Activated CD4-positive, CD25-positive, alpha-beta regulatory T cell treated with anti-CD3 and anti-CD28 coated beads, Interleukin-2, amount 50 U/mL, for 16 hours (primary cell): ENCODE measurements at places on chromosomes 1 and 21.
A peak's percentile ranks its signal among the peaks of the same experiment; 100 is the strongest.

GRCh38 chr1:245991266-245991665 is 515.8 kb downstream of the SMYD3 start:
- DNase-seq = no peak

- no peak for DNase-seq
These were observed 111.2 kb downstream of the LIPI start for GRCh38 chr21:14099570-14099969.

- no peak for DNase-seq
These were observed 9.7 kb upstream of the COL8A2 start for GRCh38 chr1:36134505-36135329.

DNA sequence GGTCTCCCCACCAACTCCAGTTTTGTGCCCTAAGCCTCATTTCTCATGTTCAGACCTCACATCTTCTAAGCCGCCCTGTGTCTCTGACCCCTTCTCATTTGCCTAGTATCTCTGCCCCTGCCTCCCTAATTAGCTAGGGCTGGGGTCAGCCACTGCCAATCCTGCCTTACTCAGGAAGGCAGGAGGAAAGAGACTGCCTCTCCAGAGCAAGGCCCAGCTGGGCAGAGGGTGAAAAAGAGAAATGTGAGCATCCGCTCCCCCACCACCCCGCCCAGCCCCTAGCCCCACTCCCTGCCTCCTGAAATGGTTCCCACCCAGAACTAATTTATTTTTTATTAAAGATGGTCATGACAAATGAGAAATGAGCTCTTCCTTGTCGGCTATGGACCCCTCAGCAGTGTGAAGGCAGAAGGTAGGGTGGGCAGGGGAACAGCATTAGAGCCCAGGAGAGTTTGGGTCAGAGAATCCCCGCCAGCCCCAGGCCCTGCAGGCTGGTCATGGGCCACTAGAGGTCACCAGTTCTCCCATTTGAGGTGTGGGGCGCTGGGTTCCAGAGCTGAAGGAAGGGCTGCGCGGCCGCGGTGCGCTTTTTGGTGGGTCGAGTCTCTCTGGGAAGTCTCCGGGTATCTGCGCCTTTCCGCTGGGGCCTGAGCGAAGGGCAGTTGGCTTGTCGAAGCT is 11.5 kb downstream of the ADAMTSL4 start:
- DNase-seq = peak; percentile 66

GRCh38 chr21:42031241-42031640 is 21.1 kb upstream of the ZBTB21 start:
- DNase-seq = no peak

DNA sequence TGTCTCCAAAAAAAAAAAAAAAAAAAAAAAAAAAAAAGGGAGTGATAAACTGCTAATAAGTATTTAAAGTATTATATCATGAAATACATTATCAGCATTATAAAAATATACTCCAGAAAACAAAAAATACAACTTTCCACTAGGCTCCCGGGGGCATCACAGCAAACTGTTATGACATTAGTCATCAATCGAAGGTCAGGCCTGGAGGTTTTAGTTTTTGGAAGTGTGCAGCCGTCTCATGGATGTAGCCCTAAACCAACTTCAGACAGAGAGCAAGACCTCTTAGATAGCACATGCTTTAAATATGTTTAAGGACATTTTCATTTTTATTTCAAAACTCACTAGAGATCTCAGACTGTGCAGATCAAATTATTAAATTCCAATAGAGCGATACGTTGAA is 106.3 kb downstream of the RERE start:
- no peak for DNase-seq

DNA sequence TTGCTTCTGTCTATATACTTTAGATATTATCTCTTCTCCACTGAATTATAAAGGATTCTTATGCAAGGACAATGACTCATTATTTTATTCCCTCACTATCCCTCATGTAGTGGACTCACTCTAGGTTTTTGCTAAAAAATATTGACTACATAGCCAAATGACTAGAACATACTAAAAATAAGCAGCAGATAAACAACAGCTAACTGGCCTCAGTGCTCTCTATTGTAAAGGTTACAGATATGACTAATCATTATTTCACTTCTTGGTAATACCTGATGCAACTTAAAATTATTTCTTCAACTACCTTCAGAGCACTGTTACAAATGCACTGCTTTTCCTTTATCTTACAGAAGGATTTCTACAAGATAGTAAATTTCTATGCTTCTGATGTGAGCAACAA is 147.6 kb upstream of the DEPDC1 start:
- DNase-seq = no peak
